Smooth muscle cell of the brain vasculature (primary cell): ENCODE measurements at places on chromosomes 5 and 9.

DNA sequence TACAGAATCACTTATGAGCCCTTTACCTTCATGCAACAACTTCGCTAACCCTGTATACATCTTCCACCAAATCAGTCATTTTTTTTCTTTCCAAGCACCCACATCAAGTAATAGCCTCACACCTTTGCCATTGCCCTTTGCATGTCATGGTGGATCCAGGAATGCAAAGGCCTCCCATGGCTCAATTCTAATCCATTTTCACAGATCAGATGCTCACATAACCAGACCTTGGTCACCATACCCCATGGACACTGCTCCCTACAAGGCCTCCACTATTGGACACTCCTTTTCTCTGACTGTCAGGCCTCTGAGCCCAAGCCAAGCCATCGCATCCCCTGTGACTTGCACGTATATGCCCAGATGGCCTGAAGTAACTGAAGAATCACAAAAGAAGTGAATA lies 179.5 kb downstream of the RASEF start:
- no peak for DNase-seq

DNA sequence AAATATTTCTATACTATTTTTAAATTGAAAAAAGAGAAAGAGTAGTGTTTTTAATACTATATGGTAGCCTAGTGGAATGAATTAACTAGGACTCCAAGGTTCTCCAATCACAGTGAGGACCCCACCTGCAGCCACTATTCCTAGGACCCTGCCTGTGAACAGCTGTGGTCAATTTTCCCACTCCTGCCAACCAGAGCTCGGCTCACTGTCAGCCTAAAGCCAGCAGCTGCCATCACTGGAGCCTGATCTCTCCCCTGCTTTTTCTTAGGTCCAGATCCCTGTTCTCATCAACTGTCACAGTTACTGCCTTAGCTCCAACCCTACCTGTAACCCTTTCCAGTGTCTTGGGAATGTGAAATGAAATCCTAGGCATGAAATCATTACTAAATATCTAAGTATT lies 25.3 kb downstream of the ARSB start:
- no peak for DNase-seq

DNA sequence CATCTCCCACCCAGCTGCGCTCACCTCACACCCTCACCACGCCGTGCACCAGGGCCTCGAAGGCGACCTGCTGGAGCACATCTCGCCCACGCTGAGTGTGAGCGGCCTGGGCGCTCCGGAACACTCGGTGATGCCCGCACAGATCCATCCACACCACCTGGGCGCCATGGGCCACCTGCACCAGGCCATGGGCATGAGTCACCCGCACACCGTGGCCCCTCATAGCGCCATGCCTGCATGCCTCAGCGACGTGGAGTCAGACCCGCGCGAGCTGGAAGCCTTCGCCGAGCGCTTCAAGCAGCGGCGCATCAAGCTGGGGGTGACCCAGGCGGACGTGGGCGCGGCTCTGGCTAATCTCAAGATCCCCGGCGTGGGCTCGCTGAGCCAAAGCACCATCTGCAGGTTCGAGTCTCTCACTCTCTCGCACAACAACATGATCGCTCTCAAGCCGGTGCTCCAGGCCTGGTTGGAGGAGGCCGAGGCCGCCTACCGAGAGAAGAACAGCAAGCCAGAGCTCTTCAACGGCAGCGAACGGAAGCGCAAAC lies 1.1 kb downstream of the POU4F3 start:
- no peak for DNase-seq

- DNase-seq = no peak
Measured at GRCh38 chr5:91109634-91110033, 273.5 kb downstream of the ARRDC3 start.

DNA sequence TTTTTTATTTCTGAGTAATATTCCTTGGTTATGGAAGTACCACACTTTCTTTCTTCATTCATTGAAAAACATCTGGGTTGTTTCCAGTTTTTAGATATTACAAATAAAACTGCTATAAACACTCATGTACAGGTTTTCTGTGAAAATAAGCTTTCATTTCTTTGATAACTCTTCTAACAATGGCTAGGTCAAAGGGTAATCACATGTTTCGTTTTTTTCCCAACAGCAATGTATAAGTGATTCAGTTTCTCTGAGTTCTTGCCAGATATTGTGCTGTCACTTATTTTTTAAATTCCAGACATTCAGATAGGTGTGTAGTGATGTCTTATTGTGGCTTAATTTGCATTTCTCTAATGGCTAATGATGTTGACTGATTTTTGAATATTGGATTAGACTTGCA lies 16.7 kb upstream of the TNPO1 start:
- no peak for DNase-seq

DNA sequence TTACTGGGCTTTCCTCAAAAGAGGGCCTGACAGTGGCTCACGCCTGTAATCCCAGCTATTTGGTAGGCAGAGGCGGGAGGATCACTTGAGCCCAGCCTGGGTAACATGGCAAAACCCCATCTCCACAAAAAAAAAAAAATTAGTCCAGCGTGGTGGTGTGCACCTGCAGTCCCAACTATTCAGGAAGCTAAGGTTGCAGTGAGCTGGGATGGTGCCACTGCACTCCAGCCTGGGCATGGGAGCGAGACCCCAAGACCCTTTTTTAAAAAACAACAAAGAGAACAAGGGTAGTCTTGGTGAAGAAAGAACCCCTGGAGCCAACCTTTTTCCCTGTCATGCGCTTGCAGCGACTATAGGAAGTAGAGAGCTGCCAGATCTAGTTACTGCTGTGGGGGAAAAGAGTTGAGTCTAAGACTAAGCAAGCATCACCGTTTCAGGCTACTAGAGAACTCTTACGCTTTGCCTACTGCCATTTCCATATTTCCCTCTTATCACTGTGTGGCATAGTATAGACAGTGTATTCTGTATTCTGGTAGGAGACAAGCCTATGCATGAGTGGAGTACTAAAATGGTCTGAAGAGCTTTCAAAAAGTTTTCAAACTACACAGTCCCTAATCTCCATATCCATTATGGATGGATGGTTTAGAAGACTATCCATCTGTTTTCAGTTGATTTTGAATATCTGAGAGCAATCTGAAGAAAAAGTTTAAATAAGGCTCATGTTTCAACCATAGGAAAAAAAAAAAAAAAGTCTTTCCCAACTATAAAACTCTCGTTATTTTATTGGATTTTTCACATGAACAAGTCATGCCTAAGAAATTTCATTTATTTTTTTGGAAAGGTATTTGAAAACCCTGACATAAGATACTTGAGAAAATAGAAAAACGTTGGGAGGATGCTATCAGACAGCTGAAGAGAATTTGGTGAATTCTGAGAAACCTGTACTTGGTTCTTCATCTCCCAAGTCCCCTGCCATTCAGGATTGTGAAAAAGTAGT lies 2.6 kb downstream of the C9orf40 start:
- no peak for DNase-seq
